ENCODE measurements at places on chromosomes 13 and 19.

DNA sequence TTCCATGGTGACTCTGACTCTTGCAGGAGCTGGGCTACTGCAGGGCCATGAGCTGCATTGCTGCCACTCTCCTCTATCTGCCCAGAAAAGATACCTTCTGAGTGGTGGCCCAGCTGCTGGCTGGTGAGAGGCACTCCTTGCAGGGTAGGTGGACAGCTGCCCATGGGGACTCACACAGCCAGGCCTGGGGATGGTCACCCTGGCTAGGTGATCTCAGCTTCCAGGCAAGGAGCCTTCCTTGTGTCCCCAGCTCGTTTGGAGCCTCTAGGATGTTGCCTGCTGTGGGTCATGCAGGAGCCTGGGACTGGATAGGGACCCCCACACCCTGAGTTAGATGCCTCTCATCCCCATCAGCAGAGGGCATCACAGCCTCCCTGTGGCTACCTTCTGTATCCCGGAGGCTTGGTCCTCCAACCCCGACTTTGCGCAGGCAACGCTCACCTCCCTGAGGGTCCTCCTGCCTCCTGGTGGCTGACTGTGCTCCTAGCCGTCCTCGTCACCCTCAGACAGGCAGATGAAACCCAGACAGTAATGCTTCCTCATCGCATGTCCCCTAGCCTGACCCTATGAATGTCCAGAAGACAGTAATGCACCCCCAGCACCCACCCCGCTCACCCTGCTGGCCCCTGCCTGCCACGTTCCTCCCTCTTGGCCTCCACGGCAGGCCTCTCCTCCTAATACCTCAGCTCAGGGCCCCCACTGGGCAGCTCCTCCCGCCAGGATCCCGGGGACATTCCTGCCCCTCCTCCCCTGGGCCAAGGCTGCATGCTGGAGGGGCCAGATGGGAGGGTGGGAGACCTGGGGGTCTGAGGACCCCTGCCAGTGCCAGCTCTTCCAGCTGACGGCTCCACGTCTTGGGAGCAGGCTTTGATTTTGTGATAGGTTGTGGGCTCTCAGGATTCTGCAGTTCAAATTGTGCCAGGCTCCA, 13.6 kb upstream of the ZNF14 start:
- no peak for DNase-seq

DNA sequence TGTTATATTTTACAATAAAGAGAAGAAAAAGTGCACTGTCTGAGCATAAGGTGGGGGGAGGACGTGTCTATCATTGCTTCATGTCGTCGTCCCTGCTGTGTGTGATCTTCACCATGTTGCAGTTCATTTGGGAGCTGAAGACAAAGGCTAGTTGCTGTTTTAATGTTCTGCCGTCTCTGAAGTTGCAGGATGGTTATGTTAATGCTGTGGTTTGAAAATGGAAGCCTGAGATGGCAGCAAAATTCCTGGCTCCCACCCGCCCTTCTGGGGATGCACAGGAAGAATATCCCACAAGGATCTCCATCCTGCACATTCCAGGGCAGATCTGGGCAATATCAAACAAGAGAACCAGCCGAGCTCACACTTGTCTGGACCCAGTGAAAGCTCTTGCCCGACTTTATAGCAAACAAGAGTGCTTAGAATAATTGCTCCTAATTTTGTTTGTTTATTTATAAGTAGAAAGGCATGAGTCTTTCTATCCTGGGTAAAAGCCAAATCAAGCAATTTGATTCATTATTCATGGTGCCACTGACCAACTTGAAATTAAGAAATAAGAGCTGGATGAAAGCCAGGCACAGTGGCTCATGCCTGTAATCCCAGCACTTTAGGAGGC, 110.3 kb upstream of the ABCC4 start:
- peak; percentile 0 for DNase-seq

DNA sequence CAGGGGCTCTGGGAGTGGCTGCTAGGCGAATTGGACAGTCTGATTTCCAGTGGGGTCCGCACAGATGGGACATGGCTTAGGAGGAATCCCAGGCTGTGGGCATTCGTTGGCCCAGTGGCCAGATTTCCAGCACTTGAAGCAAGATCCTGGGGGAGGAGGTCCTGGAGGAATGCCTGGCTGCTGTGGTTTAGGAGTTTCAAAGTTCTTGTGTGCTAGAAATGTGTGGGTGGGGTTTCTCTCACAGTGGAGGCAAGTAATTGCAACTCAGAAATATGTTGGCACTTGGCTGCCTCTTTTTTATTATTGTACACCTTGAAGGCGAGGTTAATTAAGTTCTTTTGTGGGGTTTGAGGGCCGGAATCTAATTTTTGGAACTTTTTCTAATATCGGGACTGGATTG, 17.1 kb downstream of the IGFL3 start:
- DNase-seq: no peak

DNA sequence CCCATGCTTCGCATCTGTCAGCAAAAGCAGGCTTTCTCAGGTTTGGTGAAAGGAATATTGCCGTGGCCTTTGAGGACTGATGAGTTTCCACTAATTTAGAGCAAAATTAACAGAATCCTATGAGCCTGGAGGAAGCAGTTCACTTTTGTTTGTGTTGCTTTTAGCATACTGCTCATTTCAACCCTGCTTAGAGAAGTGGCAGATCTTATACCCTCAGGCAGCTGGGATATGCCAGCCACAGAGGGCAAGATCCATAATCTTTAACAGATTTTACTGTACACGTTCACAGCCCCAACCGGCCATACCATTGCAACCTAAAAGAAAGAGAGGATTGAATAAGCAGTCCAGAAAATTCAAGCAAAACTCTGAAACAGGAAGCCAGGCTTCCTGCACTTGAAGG, 60.5 kb downstream of the COL4A2 start:
- DNase-seq: no peak

DNA sequence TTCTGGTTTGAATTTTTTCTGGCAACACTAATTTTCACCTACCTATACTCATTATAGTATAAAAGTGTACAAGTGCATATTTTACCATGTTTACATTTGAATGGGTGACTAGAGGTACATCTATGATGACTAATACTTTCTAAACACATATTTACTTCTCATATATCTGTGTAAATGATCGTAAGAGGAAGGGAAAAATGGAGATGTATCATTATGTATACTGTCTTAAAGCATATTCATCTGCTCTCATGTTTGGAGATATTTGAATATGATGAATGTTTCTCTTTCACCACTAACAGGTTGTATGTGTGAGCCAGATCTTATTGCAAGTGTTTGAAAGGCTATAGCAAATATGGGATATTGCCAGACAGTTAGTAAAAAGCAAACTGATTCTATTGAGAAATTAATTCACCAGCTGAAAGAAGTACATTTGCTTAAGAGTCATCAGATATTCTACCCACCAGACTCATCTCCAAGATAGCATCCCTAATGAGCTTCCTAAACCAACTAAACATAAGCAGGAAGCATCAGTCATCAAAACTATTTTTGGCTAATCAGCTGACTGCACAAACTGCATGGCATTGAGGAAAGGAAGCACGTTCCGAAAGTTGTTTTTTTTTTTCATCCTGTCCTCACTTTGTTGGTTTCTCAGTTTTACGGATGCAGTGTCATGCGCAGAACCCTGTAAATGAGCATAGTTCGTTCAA, 738.2 kb downstream of the GPC5 start:
- no peak for DNase-seq

DNA sequence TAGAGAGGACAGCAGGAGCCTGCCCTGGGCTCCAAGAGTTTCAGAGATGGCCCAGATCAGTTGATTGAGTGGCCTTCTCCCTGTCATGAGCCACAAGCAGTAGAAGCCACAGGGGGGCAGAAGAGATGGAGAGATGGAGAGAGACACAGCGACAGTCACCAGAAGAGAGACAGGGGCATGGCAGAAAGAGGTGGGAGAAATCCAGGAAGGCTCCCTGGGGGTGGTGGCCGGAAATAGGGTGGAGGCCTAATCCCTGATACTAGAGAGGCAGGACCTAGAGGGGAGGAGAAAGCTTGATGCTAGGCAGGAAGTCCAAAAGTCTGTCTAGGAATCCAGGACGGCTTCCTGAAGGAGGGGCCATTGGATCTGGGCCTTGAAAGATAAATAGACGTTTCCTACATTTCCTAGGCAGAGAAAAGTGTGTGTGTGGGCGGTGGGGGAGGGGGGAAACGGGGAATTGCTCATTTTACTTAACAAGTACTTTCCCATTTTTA, 9.6 kb upstream of the TPM4 start:
- peak; percentile 25 for DNase-seq

- DNase-seq: no peak
Measured at GRCh38 chr13:83633746-83634145, 248.5 kb downstream of the SLITRK1 start.

GRCh38 chr19:58279042-58279924, 528 bp downstream of the ZNF8 start:
- DNase-seq: peak; percentile 19

DNA sequence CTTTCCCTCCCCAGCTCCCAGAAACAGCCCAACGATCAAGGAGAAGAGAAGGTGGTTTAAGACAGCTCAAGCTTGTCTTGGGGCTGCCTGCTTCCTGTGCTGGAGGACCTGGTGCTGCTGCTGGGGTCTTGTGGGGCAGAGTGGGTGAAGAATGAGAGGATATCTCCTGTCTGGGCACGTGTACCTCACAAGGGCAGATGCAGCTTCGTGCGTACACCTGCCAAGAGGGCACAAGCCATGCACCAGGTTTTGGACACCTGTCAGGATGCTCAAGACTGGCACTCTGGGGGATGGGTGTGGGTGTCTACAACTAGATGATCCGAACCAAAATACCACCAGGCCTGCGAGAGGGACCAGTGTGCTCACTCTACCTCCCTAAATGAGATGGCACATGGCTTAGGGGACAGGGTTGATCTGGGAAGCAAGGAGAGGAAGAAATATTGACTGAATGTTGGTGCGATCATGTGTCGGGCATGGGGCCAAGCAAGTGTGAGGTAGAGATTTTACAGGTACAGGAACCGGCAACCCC, 2.2 kb downstream of the CBY2 start:
- DNase-seq: no peak

- no peak for DNase-seq
Measured at GRCh38 chr19:44315883-44316282, 11.1 kb upstream of the ZNF235 start.

DNA sequence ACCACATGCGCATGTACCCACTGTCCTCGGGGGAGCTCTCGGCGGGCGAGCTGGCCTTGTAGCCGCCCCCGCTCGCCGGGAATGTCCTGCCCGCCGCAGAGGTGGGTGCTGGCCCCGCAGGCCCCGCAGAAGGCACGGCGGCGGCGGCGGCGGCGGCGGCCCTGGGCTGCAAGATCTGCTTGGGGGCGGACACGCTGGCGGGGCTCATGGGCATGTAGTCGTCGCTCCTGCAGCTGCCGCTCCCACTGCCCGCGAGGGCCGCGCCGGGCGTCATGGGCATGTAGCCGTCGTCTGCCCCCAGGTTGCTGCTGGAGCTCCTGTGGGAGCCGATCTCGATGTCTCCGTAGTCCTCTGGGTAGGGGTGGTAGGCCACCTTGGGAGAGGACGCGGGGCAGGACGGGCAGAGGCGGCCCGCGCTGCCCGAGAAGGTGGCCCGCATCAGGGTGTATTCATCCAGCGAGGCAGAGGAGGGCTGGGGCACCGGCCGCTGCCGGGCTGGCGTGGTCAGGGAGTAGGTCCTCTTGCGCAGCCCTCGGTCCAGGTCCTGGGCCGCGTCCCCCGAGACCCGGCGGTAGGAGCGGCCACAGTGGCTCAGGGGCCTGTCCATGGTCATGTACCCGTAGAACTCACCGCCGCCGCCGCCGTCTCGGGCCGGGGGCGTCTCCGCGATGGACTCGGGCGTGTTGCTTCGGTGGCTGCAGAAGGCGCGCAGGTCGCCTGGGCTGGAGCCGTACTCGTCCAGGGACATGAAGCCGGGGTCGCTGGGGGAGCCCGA, 2.4 kb downstream of the IRS2 start:
- DNase-seq: no peak

DNA sequence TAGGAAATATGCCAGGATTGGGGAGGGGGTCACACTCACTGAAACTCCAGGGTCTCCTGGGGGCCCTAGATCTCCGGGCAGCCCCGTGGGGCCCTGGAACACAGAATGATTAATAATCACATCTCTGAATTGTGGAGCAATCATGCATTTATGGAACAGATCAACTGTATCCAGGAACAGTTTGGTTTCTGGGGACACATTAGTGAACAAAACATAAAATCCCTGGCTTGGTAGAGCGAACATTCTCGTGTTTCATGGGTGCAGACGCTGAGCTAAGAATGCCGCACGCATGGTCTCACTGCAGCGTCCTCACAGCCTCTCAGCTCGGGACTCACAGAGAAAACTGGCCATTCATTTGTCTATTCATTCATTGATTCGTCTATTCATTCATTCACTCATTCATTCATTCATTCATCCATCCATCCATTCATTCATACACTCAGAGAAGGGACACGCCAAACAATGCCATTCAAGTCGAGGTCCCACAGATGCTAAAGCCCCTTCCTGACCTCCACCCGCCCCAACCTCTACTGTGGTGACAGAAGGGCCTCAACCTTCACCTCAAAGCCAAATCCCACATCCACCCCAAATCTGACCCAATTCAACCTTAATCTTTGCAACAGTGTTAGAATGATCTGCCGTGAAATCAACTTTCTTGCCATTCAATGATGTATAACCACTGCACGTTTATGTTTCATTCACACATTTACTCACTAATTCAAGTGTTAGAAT, 35.0 kb upstream of the OLFM2 start:
- DNase-seq: no peak

DNA sequence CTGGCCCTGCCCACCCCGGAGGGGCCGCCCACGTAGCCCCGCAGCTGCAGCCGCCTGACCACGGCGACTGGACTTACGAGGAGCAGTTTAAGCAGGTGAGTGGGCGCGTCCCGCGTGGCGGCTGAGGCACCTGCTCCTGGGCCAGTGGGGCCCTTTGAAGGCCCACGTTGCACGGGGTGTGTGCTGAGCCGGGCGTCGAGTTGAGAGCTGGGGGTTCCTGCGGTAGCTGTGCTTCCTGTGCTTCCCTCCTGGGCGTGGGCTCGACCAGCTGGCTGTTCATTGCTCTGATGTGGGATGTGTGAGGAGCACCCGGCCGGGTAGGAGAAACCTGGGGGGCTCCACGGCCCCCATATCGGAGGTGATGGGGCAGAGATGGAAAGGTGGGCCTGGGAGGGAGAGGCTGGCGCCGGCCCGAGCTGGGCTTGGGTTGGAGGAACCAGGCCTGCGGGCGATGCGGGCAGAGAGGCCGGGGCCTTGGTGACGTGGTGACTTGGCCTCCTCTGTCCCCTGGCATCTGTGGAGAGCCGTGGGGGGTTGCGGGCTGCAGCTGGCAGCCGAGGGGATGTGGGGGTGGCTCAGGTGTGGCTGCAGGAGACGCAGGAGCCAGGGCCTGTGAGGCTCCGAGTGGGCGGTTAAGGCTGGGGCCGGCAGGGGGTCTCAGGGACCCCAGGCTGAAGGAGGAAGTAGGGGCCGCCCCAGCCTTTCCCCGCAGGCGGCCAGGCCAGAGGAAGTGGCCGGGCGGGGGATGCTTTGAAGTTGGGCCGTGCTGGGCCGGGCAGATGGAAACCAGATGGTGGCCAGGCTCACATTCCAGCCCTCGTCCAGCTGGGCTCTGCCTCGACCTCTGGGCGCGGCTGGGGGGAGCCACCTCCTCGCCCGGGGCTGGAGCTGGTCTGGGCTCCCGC, 7.1 kb downstream of the ARID3A start:
- DNase-seq: peak; percentile 96

- DNase-seq: peak; percentile 59
Measured at GRCh38 chr19:56252699-56253422, 19.7 kb upstream of the EDDM13 start.

Data from HFFc6 (cell line).